Foreskin melanocyte (primary cell): ENCODE measurements at places on chromosomes 12 and 14.

GRCh38 chr12:29238822-29239291 lies 89.8 kb downstream of the FAR2 start:
- no peak for DNase-seq

- no peak for DNase-seq
Observed at GRCh38 chr12:105120551-105120950, 13.0 kb downstream of the WASHC4 start.

- no peak for DNase-seq
Observed at GRCh38 chr14:22231018-22231417, 358.0 kb downstream of the DAD1 start.

DNA sequence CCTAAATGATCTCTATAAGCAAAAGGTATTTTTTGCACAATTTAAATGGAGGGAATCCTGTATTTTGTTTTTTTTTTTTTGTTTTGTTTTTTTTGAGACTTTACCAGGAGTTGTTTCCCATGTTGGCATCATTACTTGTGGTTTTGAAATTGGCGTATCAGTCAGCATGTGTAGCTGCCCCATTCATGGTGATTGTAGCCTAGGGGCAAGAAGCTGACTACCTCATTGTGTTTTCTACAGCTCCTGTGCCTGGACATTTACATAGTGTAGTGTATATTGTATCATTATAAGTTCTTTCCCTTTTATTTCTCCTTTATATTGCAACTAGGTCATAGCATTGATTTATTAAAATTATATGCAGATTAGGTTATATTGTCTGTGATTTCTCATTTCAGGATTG lies 24.5 kb downstream of the SAMD4A start:
- DNase-seq: peak; percentile 95

DNA sequence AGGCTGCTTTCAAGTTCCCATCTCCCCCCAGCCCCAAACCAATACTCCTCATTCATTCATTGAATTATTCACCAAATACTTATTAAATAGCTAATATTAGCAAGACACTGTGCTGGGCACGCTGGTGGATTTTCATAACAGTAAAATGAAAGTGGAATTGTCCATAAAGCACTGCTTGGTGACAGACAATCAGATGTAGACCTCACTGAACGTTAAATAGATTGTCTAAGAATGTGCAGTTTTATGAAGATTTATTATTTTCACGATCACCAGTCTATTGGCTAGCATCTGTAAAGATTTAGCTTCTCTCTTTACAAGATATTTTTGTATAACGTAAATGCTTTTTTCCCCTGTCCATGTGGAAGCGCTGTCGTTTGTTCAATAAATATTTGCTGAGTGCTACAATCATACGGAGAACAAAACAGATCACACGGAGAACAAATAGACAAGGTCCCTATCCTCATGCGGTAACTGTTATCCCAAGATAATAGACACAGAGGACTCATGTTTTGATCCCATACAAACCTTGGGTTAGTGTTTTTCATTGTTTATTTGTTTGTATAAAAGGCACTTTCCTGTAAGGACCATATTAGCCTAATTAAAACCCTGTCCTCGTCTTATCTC lies 397.6 kb downstream of the BCAT1 start:
- no peak for DNase-seq

- no peak for DNase-seq
Observed at GRCh38 chr14:74952697-74953484, 2.5 kb downstream of the PGF start.

DNA sequence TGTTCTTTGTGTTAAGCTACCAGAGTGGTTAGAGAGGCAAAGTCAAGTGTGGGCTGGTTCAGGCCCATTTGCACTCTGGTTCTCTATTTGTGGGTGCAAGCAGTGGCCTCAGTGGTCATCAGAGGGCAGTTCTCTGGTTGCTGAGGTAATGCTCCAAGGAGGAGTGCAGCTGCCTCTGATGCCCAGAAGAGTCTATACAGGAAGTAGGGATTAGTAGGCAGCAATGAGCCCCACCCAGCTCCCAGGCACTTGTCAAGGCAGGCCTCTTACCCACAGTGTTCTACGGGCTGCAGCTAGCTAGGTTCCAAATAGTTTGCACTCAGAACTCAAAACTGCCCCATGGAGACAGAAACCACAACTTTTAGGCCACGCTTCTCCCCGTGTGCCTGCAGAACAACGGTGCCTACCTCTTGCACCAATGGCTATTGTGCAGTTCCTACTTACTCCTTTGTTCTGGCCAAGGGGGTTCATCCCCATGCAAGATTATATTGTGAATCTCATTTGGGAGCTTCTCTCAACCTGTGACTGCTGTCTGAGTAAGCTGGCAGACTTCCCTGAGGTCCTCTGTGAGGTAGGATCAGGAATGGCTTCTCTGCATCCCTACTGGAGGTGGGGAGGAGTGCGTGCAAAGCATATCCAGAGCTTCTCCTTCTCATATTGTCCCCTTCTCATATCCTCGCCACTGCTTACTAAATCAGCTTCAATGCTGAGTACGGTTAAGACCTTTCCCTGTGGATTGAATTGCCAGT lies 410.3 kb upstream of the LMO3 start:
- no peak for DNase-seq

GRCh38 chr14:81319946-81320345 lies 80.2 kb downstream of the STON2 start:
- no peak for DNase-seq

GRCh38 chr12:6613776-6614512 lies 6.8 kb upstream of the CHD4 start:
- peak; percentile 97 for DNase-seq

GRCh38 chr14:58563978-58564377 lies 73.8 kb upstream of the DACT1 start:
- DNase-seq: no peak

GRCh38 chr12:56188778-56189098 lies 545 bp downstream of the SMARCC2 start:
- DNase-seq: no peak

DNA sequence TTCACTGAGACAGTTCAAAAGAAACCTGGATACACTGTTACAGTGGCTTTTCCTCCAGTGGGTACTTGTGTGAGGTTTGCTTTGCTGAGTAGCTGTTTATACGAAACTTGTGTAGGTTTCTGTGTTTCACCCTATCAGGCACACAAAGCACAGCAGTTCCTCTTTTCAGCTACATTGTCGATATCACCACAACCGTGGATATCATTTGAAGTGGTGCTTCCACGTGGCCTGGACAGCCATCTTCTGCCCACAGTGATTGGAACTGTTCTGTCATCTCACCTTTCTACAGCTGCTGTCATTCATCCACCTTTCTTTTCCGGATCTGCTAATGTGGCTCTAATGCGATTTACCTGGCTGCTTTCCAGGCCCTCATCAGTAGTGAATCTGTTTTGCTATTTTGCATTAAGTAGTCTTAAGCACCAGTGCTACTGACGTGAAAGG lies 368.8 kb downstream of the SYT1 start:
- no peak for DNase-seq

GRCh38 chr12:42507081-42507480 lies 82.5 kb downstream of the PRICKLE1 start:
- no peak for DNase-seq

GRCh38 chr12:40646456-40646855 lies 45.8 kb upstream of the CNTN1 start:
- DNase-seq: no peak

- peak; percentile 96 for DNase-seq
Observed at GRCh38 chr12:71602761-71603577, 60.7 kb downstream of the ZFC3H1 start.

DNA sequence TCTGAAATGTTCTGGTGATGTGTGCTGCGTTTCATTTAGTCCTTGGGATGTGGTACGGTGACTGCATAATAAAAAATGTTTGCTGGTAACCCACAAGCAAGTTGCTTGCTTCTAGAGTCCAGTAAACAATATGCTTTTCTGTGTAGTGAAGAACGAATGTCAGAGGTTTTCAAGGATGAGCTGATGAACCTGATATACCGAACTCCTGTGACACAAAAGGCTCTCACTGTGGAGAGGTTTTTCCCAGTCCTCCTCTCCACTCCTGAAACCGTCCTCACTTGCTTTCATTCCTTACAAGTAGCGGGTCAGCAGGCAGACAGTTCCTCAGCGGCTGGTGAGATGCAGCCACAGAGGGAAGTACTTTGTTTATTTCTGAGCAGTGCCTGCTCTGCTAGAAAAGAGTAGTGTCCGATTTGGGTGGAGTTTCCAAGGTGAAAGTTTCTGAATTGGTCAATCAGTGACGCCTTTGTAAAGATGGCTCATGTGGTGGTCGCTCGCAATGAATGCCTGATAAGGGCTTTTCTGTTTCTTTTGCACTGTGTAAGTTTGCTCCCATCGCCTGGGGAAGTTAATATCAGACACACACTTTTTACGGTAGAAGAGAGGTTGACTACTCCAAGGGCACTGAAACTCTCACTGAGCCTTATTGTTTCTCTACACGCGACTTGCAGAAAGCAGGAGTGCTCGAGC lies 3.0 kb downstream of the ETV6 start:
- peak; percentile 59 for DNase-seq

- peak; percentile 20 for DNase-seq
Observed at GRCh38 chr14:69170839-69171238, 17.9 kb upstream of the DCAF5 start.

DNA sequence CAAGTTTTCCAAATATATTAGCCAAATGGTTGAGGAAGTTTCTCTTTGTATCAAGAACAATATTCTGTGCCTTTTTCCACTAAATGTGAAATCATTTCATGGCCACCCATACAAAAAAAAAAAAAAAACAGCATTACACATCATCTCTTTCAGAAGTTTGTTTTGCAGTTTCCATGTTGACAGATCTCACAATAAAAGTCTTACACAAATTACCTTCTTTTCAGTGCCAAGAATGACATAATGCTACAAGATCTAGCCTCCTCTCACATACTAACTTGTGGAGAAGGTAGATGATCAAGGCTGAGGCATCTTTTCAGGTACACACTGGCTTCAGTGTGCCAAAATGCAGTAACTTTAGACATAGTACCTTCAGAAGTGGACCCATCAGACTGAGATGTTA lies 35.3 kb downstream of the PRKD1 start:
- no peak for DNase-seq

- DNase-seq: no peak
Observed at GRCh38 chr12:54932038-54932437, 52.5 kb downstream of the TESPA1 start.

GRCh38 chr12:89901906-89902642 lies 193.4 kb upstream of the ATP2B1 start:
- DNase-seq: no peak

GRCh38 chr12:50538182-50538581 lies 33.4 kb downstream of the DIP2B start:
- no peak for DNase-seq
